AML-193 (cell line): ENCODE measurements at places on chromosomes 6 and 20.

DNA sequence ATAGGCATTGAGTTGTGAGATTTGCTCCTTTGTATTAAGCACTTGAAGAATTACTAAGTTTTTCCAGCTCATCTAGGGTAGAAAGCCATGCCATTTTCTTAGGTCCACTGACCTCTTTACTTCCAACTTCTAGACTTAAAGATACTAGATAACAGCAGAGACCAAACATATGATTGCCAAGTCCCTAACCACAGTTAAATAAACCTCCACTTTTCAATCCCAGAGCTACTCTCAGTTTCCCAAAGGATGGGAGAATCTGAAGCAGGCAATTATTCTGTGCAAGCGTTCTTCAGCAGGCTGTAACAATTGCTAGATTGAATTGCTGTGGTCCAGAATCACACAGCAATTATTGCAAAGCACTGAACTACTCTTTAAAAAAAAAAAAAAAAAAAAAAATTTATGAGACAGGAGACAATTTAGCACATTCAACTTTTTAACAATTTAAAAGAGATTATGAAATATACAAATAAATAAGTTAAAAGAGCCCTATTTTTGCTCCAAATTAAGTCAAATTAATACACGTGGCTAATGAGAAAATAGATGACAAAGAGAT lies 104.0 kb upstream of the PRSS16 start:
- no peak for DNase-seq

DNA sequence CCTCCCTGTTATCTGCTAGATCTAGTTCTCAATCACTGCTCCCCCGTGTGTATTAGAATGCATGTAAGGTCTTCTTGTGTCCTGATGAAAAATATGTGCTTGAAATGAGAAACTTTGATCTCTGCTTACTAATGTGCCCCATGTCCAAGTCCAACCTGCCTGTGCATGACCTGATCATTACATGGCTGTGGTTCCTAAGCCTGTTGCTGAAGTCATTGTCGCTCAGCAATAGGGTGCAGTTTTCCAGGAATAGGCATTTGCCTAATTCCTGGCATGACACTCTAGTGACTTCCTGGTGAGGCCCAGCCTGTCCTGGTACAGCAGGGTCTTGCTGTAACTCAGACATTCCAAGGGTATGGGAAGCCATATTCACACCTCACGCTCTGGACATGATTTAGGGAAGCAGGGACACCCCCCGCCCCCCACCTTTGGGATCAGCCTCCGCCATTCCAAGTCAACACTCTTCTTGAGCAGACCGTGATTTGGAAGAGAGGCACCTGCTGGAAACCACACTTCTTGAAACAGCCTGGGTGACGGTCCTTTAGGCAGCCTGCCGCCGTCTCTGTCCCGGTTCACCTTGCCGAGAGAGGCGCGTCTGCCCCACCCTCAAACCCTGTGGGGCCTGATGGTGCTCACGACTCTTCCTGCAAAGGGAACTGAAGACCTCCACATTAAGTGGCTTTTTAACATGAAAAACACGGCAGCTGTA lies 73.4 kb downstream of the PTPN1 start:
- DNase-seq, result no peak

GRCh38 chr6:64520050-64520449 lies 884.4 kb downstream of the PHF3 start:
- no peak for DNase-seq

DNA sequence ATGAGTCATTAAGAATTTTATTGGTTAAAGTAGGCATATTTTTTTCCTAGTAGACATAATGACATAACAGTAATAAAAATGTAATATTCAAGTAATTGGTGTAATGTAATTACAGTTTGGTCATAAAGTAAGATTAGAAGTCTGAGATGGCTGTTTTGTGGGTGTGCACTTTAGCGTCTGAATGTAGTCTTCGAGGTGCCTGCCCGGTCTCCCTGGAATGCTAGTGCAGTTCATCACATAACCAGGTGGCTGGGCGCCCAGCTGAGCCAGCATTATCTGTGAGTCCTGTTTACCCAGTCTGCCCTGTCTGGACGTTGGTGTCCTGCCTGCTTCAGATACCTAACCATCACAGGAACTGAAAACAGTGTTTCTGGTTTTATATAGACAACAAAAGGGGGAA lies 419.1 kb downstream of the CDC5L start:
- no peak for DNase-seq

GRCh38 chr6:75656479-75656878 lies 54.8 kb downstream of the SENP6 start:
- no peak for DNase-seq
